Adipocyte (in vitro differentiated cells): ENCODE measurements at places on chromosomes 11 and 22.
A peak's percentile ranks its signal among the peaks of the same experiment; 100 is the strongest.

- no peak for DNase-seq
These were observed 16.1 kb downstream of the RTN4R start for GRCh38 chr22:20251981-20252380.

DNA sequence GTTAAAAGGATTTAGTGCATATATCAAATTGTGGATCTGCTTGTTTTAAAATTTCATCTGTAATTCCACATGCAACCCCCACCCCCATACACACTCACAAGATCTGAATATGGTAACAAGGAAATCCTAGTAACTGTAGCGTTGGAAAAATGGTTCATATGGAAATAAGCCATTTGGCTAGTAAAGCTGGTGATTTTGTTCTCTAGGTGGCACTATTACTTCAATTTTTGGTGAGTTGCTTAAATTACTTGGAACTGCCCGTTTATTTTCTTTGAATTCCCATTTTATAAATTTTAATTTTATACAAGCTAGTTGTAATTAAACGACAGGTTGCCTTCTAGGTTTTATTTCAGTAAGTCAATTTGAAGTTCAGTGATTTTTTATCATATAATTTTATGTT lies 5.3 kb downstream of the BDNF start:
- peak; percentile 57 for DNase-seq

- DNase-seq: peak; percentile 57
These were observed 705 bp downstream of the FZD4 start for GRCh38 chr11:86954269-86955110.

DNA sequence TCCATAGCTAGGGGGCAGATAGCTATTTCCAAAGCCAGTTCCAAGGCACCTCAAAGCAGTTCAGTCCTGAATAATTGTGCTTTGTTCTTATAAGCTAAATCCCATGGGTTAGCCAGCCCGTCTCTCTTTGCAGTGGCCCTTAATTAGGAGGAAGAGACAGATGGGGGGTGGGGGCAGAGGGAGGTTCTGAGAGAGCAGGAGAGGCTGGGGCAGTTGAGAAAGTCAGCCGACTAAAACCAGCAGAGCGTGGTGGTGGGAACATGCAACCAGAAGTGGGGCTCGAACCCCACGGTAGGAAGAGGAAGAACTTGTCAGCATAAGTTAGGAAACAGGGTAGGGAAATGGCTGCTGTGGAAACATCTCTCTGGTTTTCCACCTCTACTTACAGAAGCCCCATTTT lies 10.9 kb upstream of the SCN4B start:
- DNase-seq: no peak

GRCh38 chr11:70854901-70855556 lies 397.3 kb downstream of the SHANK2 start:
- no peak for DNase-seq

GRCh38 chr11:75759832-75760231 lies 8.7 kb upstream of the DGAT2 start:
- DNase-seq: no peak

DNA sequence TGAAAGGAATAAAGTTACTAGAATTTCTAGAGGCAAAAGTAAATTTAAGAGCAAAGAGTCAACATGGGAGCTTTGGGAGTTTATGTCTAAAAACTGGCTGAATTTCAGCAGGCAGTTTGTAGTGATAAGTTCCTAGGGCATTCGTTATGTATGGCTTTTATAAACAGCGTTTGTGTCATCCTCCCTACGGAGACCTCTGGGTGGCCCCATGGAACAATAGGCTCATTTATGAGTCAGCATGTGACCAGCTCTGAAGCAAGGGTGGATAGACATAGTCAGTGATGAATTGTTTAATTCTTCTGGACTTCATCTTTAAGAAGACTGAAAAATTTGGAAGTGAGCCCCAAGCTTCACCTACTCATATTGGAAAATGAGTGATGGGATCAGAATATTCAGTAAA lies 37.1 kb downstream of the SVIP start:
- peak; percentile 39 for DNase-seq

DNA sequence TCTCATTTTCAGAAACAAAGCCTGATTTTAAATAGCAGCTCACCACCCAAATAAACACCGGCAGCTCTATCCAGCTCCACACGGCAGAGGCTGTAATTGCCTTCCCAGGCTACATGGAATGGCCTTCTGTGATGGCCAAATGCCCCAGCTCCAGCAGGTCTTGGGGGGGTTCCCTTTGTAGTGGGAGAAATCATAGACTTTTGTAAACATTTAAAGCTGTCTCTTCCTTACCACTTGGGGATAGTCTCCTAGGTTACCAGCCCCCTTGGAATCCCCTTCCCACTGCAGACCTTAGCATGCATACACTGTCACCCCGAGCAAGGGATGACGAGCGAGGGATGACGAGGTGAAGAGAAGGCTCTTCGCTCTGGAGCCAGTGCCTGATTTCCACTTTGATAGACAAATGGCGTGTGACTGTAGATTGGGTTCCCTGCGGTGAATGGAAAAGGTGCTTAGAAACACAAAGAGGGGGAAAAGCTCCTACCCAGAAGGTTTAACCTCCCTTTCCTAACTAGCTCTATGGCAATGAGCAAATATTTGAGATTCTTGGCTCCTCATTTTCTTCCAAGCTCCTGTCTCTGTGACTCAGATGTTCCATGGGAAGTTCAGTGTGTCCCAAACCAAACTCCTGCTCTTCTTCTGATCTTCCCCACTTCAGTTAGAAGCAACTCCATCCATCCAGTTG lies 108.0 kb upstream of the CADM1 start:
- DNase-seq: peak; percentile 46

GRCh38 chr11:2778630-2779498 lies 79.1 kb upstream of the KCNQ1OT1 start:
- DNase-seq: peak; percentile 76

DNA sequence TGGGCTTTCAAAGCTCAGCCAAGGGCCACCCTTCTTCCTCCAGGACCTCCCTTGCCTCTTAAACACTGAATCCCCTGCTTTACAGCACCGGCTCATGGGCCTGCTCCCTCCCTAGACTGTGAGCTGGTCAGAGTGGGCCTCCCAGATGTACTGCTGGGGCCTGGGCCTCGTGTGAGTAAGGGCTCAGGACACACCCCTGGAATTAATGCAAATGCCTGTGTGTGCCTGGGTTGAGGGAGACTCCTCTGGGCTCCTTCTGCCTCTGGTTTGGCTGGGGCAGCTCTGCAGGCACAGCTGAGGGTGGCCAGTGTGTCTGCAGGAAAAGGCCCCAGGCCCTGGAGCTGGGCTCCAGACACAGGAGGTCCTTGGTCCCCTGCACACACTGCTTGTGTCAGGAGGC lies 24.2 kb downstream of the ALX4 start:
- DNase-seq: peak; percentile 72

GRCh38 chr11:95715777-95716241 lies 73.8 kb downstream of the FAM76B start:
- DNase-seq: peak; percentile 48

- no peak for DNase-seq
These were observed 404 bp upstream of the RELT start for GRCh38 chr11:73375830-73376159.

GRCh38 chr11:62504158-62504973 lies 42.2 kb downstream of the AHNAK start:
- DNase-seq: no peak

DNA sequence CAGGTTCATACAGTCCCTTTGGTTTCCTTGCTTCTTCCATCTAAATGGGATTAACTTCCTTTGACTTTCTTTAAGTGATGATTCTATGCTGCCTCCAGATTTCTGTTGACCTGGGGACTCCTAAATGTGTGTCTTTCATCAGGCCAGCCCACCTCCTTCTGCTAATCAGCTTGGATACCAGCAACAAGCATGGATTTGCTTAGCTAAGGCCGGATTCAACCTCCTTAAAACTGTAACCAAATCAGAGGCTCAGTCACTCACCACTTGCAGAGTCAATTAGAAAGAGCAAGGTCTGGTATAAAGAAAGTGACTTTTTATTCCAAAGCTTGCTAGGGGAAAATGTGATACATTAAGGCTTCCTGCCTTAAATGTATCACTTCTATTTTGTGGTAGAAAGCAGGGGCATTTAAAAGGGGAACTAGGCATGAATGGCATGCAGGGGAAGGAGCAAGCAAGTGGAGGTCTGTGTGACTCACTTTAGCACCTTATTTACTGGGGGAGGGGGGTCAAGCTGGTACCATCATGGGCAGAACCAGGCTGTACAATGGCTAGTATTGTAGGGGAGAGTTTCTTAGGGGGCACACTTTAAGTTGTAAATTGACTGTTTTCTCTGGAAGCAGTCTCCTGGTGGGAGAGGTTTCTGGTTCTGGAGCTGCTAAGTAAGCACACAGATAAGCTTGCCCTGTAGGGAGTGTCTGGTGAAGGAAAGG lies 239.0 kb upstream of the PDGFD start:
- no peak for DNase-seq

GRCh38 chr22:28198692-28199091 lies 279.6 kb upstream of the PITPNB start:
- no peak for DNase-seq

GRCh38 chr11:13102865-13103539 lies 93.9 kb downstream of the RASSF10 start:
- DNase-seq: no peak

DNA sequence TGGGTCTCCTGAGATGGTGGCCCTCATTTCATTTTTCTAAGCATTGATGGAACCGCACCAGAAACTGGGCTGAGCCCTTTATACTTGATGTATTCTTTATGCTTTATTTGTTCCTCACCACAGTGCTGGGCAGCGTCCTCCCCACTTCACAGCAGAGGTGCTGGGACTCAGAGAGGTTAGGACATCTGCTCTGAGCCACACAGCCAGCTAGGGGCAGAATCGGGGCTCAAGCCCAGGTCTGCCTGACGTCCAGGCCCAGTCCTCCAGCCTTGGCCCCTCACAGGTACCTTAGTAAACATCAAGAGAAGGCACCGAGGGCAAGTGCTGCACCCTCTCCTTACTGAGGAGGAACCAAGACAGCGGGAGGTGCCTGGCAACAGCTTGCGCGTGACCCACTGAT lies 20.2 kb upstream of the SHISAL1 start:
- DNase-seq: no peak

DNA sequence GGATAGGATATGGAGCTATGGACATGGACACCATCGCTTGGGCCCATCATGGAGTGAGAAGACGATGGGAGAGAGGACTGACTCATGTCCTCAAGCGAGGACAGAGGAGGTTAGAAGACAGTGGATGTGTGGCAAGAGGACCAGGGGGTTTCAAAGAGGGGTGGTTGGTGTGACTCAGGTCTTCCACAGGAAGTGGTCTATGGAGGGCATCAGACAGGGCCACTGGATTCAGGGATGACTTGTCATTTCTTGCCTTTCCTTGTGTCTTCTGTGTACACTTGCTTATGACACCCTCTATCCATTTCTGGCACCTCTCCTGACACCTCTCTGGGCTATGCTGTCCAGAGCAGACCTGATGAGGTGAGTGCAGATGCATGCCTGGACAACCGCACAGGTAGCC lies 115.4 kb downstream of the OSBP2 start:
- DNase-seq: no peak

DNA sequence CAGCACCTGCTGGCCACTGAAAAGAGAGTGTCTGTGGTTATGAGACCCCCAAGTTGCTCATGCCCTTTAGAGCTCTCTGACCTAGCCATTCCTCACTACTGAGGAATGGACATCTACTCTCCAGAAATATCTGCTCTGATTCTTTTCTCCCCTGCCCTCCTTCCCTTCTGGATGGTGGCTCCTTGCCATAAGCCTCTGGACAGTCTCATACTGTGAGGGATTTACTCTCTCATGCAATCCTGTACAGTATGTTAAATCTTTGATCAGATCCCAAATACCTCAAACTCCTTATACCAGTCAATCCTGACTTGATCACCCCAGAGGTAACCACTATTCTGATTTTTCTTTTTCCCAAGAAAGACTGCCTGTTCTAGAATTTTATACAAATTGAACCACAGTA lies 80.7 kb downstream of the ARHGAP20 start:
- DNase-seq: peak; percentile 37

GRCh38 chr11:61887839-61888494 lies 3.4 kb downstream of the FADS3 start:
- peak; percentile 87 for DNase-seq
